ENCODE measurements at places on chromosomes 3 and 15.

DNA sequence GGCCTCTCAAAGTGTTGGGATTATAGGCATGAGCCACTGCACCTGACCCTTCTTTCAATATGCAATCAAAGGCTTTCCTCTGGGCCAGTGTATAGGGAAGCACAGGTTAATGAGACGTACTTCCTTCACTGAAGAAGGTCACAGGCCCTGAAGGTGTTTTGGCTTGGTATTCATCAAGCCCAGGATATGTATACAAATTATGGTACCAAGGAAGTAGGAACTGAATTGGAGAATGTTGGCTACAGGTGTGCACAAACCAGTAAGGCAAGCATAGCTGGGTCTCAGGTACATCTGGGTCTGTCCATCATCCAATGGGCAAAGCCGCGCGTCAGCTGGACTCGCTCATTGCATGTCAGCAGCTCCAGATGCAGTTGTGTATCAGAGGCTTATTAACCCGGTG is 237.9 kb downstream of the ADAMTS17 start:
- H3K27me3 ChIP-seq, result no peaks in the 10 kb centered on the region
- H3K27ac ChIP-seq, result no peak overlapping the region
- H3K36me3 ChIP-seq, result no peaks in the 10 kb centered on the region
- no peak for DNase-seq
- no peaks in the 10 kb centered on the region for H3K4me1 ChIP-seq

DNA sequence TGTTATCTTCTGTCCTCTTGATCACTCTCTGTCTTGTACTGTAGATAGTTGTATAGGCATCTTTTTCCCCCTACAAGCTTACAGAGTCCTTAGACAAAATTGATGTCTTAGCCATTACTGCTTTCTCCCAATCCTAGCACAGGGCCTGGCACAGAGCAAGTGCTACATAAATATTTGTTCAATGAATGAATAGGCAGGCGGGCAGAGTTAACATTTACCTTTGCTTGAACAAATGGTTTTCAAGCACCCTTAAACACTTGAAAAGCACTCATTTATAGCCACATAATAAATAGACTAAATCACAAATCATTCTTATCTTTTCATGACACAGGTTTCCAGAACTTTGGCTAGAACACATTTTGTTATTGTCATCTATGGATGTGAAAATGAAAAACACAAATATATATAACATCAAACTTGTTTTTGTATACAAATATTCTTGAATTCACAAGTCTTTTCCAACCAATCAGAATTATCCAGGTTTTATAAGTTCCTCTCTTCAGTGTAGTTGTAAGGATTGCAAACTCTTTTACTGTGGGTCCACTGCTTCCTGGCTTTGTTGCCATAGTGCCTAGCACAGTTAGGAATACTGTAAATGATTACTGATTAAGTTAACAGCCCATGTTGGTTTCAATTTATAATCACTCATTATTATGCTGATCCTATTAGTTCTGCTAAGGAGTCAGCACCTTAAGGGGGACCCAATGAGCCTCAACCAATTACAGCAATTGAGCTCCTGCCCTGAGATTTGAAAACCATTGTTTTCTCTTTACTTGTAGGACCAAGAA is 61.9 kb downstream of the ISL2 start:
- no peaks in the 10 kb centered on the region for H3K27me3 ChIP-seq
- H3K36me3 ChIP-seq, result peaks cover 3% of the 10 kb centered on the region
- no peaks in the 10 kb centered on the region for H3K4me1 ChIP-seq
- H3K27ac ChIP-seq, result no peak overlapping the region
- DNase-seq, result no peak
- H3K4me3 ChIP-seq, result no peak overlapping the region

GRCh38 chr15:33994005-33994615 is 25.8 kb downstream of the CHRM5 start:
- H3K27ac ChIP-seq, result no peak overlapping the region
- H3K4me1 ChIP-seq, result peaks cover 6% of the 10 kb centered on the region
- H3K4me3 ChIP-seq, result no peak overlapping the region
- H3K36me3 ChIP-seq, result no peaks in the 10 kb centered on the region
- no peaks in the 10 kb centered on the region for H3K27me3 ChIP-seq

DNA sequence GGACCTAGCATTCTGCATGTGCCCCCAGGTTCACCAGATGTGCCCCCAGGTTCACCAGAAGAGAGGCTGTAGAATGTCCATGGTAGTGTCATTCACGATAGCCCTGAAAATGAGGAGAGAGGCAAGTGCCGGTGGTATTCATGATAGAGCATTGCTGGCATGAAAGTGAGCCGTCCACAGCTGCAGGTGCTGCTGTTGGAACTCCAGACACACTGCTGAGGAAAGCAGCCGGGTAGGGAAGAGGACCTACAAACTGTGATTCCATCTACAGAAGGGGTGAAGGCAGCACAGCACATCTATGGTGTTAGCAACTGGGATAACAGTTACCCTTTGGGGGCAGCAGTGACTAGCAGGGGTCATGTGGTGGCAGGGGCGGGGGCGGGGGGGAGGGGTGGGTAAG is 125.0 kb upstream of the PLXNA1 start:
- no peaks in the 10 kb centered on the region for H3K27me3 ChIP-seq
- no peaks in the 10 kb centered on the region for H3K4me1 ChIP-seq
- no peak for DNase-seq
- no peak overlapping the region for H3K4me3 ChIP-seq
- H3K36me3 ChIP-seq, result no peaks in the 10 kb centered on the region

- DNase-seq, result no peak
- no peak overlapping the region for H3K27ac ChIP-seq
- H3K4me1 ChIP-seq, result peaks cover 3% of the 10 kb centered on the region
- H3K27me3 ChIP-seq, result peaks cover 52% of the 10 kb centered on the region
Observed at GRCh38 chr3:59065240-59065639, 15.4 kb upstream of the CFAP20DC start.

DNA sequence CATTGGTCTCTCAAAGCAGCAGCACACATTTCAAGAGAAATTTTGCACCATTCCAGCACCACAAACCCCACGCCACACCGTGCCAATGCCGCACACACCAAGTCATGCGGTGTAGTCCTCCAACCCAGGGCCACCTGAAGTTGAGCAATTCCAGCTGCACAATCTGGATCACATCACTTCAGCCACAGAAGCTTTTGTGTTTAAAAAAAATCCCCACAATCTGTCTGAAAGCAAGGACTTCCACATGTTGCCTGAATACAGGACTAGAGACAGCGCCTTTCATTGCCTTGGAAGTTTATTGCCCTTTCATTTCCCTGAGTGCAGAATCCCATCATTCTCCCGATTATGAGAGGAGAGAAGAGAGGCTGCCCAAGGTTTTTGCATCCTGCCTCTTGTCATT is 175.6 kb upstream of the BCL6 start:
- H3K27ac ChIP-seq, result no peak overlapping the region
- peak overlapping the region; percentile 0 for H3K4me3 ChIP-seq
- H3K36me3 ChIP-seq, result peaks cover 16% of the 10 kb centered on the region
- H3K27me3 ChIP-seq, result peaks cover 9% of the 10 kb centered on the region
- DNase-seq, result no peak
- H3K4me1 ChIP-seq, result peaks cover 91% of the 10 kb centered on the region

All from activated T-cell treated with anti-CD3 and anti-CD28 coated beads, Interleukin-2, amount 50 U/mL, for 72 hours (primary cell).